ENCODE measurements at places on chromosomes 11 and 22.

DNA sequence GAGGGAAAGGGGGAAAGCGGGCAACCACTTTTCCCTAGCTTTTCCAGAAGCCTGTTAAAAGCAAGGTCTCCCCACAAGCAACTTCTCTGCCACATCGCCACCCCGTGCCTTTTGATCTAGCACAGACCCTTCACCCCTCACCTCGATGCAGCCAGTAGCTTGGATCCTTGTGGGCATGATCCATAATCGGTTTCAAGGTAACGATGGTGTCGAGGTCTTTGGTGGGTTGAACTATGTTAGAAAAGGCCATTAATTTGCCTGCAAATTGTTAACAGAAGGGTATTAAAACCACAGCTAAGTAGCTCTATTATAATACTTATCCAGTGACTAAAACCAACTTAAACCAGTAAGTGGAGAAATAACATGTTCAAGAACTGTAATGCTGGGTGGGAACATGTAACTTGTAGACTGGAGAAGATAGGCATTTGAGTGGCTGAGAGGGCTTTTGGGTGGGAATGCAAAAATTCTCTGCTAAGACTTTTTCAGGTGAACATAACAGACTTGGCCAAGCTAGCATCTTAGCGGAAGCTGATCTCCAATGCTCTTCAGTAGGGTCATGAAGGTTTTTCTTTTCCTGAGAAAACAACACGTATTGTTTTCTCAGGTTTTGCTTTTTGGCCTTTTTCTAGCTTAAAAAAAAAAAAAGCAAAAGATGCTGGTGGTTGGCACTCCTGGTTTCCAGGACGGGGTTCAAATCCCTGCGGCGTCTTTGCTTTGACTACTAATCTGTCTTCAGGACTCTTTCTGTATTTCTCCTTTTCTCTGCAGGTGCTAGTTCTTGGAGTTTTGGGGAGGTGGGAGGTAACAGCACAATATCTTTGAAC lies 6.8 kb downstream of the MALAT1 start:
- peak; percentile 62 for DNase-seq

- peak; percentile 49 for DNase-seq
Observed at GRCh38 chr11:106121570-106122320, 44.3 kb downstream of the AASDHPPT start.

DNA sequence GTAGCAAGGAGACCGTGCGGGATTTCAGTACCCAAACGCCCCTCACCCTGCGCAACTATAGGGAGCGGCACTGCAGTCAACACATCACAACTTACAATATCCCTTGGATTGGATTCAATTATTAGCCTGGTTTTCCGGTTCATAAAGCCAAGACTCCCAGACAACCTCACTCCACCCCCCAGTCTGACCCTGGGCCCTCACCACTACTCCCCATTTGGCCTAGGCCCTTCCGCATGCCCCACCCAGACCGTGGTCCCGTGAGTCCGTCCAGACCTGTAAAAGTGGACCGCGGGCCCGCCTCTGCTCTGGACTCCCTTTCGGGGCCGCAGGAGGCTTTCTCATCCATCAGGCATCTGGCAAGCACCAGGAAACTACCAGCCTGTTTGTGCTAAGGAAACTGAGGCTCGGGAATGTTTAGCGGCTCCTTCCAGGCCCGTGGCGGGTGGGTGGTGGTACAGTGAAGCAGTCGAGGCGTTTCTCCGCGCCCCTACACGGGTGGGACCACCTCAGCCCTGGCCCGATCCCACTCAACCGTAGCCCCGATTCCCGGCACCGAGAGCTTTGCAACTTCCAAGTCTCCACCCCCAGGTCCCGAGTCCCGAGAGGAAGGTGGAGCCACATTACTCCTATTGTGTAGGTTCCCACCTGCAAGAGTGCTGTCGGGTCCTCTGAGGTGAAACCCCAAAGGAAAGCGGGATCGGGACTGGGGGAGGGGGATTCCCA lies 679 bp upstream of the DPP3 start:
- peak; percentile 54 for DNase-seq

GRCh38 chr11:45332276-45332934 lies 46.3 kb upstream of the SYT13 start:
- peak; percentile 59 for DNase-seq

GRCh38 chr11:41118521-41118920 lies 340.9 kb downstream of the LRRC4C start:
- DNase-seq: no peak

GRCh38 chr11:25787416-25787815 lies 544.5 kb upstream of the ANO3 start:
- DNase-seq: no peak

GRCh38 chr11:18617688-18618341 lies 16.3 kb downstream of the SPTY2D1 start:
- DNase-seq: peak; percentile 57

- no peak for DNase-seq
Observed at GRCh38 chr11:2100361-2101170, 38.6 kb downstream of the IGF2 start.

DNA sequence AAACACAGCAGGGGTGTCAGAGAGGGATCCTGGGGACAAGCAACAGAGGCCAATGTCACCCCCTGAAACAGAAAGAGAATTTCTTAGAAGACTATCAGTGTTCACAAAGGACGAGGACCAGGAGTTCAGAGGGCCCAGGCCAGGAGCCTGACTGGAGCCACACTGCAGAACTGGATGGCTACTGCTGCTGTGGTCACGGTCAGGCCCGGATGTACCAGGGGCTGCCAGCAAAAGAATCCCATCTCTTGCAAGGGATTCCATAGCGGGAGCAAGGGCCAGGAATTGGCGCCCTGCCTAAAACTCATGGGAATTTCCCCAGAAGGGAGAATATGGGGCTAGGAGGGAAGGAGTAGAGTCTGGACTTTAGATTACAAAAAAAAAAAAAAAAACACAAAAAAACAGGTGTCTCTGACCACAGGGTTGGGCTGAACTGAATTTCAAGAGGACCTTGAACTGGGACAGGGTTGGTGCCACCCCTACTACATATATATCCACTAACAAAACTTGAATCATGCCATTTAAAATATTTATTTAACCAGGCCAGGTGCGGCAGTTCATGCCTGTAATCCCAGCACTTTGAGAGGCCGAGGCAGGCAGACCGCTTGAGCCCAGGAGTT lies 15.7 kb upstream of the KCTD14 start:
- DNase-seq: peak; percentile 62

DNA sequence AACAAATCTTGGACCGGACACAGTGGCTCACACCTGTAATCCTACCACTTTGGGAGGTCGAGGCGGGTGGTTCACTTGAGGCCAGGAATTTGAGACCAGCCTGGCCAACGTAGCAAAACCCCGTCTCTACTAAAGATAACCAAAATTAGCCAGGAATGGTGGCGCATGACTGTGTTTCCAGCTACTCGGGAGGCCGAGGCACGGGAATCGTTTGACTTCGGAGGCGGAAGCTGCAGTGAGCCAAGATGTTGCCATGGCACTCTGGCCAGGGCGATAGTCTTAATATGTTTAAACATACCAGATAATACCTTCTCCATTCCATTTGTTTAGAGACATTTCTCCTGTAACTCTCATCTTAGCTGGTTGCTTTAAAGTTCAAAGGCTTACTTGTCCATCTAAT lies 218.6 kb downstream of the ARHGAP42 start:
- DNase-seq: no peak

DNA sequence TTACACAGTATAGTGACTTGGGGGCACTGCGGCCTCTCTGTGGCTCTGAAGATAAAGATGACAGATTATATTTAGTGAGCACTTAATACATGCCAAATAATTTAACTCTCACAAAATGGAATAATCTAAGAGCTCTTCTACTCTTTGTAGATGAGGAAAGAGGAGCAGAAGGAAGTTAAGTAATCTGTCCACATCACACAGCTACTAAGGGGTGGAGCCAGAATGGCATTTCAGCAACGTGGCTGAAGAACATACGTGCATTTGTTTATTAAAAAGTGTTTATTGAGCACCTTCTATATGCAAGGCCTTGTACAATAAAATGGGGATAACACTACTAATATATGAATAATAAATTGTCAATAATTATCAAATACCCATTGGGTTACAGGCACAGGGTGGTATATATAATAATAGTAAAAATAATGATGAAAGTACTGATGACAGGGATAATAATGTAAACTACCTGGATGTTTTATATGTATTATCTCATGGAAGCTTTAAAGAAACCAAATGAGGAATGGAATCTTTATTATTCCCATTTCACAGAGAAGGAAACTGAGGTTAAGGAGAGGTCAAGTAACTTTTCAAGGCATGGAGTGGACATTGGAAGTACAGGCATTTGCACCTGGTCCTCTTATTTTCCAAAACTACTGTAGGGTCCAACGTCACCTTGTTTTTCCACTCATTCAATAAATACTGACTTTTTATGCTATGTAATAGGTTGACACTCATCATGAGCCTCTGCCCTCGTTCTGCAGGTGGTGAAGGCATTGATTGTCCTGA lies 38.0 kb upstream of the IL17RA start:
- DNase-seq: no peak

DNA sequence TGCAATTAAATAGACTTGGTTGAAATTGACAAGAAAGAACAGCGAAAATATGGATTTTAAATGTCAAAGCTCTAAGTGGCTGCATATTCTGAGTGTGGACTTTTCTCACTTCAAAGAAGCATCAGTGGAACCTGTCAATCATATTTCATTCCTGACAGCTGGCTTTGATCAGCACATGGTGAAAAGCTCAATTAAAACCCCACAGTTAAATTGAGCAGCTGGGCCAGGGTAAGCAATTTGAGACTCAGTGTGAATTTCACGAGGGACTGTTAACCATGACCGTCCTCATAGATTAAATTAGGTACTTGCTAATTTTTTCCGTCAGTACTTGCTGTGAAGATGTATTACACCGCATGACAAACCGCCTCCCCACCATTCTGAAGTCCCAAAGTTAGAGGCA lies 11.0 kb upstream of the OR10D3 start:
- no peak for DNase-seq

- DNase-seq: no peak
Observed at GRCh38 chr22:36259615-36260300, 6.8 kb downstream of the APOL1 start.

DNA sequence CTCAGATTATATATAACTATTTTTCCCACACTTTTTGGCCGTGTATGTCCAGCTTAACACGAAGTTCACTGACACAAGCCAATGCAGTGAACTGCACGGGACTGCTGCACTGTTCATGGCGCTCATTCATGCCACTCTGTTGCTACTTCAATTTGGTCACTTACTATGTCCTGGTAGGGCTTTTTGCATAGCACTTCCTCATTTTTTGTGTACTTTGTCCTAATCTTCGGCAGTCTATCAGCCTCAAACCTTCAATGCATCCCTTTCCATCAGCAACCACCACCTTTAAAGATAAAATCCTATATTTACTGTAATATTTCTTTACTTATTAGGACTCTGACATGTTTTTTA lies 18.7 kb upstream of the ARHGAP32 start:
- DNase-seq: no peak

GRCh38 chr11:110710628-110711381 lies 1.4 kb downstream of the ARHGAP20 start:
- DNase-seq: peak; percentile 38

All from cardiac fibroblast (primary cell).